ENCODE measurements at places on chromosomes 13 and 19.

DNA sequence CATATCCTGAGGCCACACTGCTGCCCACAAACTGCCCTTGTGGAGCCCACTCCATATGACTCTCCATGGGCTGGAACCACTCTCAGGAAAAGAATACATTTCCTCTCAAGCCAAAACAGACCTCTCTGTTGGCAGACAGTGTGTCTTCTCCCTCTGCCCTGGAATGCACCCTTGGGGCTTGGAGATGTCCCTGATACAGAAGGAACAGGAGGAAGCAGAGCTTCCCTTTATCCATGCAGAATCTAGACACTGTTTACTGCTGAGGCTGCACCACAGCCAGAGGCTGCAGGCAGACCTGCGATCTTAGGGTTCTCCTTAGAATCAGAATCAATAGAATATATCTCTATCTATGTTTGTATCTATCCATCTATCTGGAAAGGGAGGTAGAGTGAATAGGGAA lies 26.8 kb upstream of the CYP4F8 start:
- H3K36me3 ChIP-seq = no peaks in the 10 kb centered on the region
- H3K4me3 ChIP-seq = no peak overlapping the region
- no peaks in the 10 kb centered on the region for H3K4me1 ChIP-seq

DNA sequence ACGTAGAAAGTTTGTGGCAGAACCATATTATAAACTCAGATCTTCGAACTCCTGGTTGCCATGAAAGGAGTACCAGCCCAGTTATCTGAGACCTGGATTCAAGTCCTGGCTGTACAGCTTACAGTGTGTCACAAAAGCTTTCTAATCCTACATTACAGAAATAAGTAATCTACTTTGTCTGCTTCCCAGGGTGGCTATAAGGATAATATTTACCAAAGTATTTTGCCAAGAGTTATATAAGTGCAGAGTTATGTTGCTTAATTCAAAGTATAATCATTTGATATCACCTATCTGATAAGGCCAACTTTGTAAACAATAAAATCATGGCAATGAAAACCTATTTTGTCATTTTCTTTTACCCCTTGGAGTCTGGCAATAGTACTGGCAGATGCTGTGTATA lies 381.6 kb downstream of the NDFIP2 start:
- H3K27ac ChIP-seq = no peak overlapping the region
- H3K27me3 ChIP-seq = no peaks in the 10 kb centered on the region
- no peaks in the 10 kb centered on the region for H3K36me3 ChIP-seq
- no peak overlapping the region for H3K4me3 ChIP-seq
- no peak for DNase-seq
- H3K4me1 ChIP-seq = no peaks in the 10 kb centered on the region

- peak overlapping the region; percentile 32 for H3K27ac ChIP-seq
- H3K27me3 ChIP-seq = peaks cover 15% of the 10 kb centered on the region
- peaks cover 8% of the 10 kb centered on the region for H3K4me1 ChIP-seq
- DNase-seq = peak; percentile 49
- peaks cover 31% of the 10 kb centered on the region for H3K36me3 ChIP-seq
- H3K4me3 ChIP-seq = peak overlapping the region; percentile 99
Measured at GRCh38 chr19:58544591-58545285, 874 bp downstream of the TRIM28 start.

DNA sequence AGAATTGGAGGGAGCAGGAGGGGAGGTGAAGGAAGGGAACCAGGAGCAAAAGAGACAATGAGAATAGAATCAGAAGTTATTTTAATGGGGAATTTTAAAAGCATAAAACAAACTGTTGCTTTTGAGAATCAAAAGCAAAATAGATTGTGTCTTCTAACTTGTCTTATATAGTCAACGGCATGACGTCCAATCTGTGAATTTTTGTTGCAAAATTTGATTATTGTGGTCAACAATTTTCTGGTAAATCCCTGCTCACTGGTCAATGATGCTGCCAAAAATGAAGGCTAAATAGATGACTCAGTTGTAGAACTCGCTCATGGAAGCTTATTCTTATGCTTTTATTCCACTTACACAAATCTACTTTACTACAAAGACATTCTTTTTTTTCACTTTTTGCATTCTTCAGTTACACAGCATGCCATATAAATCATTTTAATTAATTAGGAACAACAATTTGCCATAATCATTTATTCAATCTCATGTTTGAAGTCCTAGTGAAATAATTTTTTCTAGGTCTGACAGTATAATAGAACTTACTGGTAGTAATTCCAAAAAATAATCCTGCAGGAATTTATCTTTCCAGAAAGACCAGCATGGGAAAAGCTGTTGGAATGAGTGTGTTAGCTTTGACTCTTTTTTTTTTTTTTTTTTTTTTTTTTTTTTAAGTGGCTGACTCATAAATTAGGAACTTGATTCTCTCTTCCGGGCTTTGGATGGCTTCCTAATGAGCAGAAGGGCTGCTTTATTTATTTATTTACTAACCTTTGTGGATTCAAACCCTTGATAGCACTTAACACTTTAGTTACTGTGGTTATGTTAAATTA lies 256.9 kb downstream of the SPRY2 start:
- no peaks in the 10 kb centered on the region for H3K36me3 ChIP-seq
- no peak overlapping the region for H3K4me3 ChIP-seq
- H3K27ac ChIP-seq = no peak overlapping the region
- DNase-seq = peak; percentile 28

GRCh38 chr13:26984337-26984736 lies 187.3 kb downstream of the USP12 start:
- H3K27me3 ChIP-seq = no peaks in the 10 kb centered on the region
- no peak overlapping the region for H3K4me3 ChIP-seq
- no peaks in the 10 kb centered on the region for H3K36me3 ChIP-seq
- H3K4me1 ChIP-seq = no peaks in the 10 kb centered on the region
- no peak overlapping the region for H3K27ac ChIP-seq

- H3K27ac ChIP-seq = no peak overlapping the region
- no peaks in the 10 kb centered on the region for H3K4me1 ChIP-seq
- no peak for DNase-seq
- H3K4me3 ChIP-seq = no peak overlapping the region
Measured at GRCh38 chr13:113559901-113560644, 24.5 kb upstream of the TFDP1 start.

DNA sequence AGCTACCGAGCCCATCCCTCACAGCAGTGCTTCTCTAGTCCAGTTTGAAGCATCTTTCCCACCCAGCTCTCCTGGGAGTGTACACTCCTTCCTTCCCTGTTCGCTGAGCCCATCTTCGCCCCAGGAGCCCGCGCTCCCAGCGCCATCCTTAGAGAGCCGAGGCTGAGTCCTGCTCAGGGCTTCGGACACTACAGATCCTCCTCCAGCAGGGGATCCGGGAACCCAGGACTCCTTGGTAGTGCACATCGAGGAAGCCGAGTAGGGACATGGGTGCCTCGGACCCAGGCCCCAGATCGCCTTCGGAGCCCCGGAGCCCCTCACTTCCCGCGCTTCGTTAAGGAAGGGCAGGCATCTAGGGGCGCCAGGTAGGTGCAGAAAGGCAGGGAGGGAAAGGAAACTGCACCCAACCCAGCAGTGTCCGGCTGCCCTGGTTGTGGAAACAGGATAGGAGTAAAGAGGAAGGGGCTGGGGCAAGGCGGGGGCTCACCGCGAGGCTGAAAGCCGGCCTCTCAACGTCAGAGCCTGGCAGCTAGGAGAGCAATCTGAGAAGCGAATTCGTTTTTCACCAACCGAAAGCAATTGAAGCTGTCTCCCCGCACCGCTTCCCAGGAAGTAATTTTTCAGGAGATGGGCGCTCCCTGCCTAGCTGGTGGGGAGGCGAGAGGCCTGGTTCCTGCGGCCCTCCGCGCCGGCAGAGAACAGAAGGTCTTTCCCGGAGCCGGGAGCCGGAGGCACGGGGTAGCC lies 1.0 kb downstream of the PDX1 start:
- H3K27me3 ChIP-seq = peaks cover 100% of the 10 kb centered on the region
- peaks cover 48% of the 10 kb centered on the region for H3K4me1 ChIP-seq
- DNase-seq = peak; percentile 52
- peak overlapping the region; percentile 50 for H3K4me3 ChIP-seq
- no peak overlapping the region for H3K27ac ChIP-seq

GRCh38 chr19:42497492-42498168 lies 30.7 kb downstream of the CEACAM1 start:
- no peaks in the 10 kb centered on the region for H3K27me3 ChIP-seq
- no peak for DNase-seq
- no peak overlapping the region for H3K27ac ChIP-seq
- no peak overlapping the region for H3K4me3 ChIP-seq

DNA sequence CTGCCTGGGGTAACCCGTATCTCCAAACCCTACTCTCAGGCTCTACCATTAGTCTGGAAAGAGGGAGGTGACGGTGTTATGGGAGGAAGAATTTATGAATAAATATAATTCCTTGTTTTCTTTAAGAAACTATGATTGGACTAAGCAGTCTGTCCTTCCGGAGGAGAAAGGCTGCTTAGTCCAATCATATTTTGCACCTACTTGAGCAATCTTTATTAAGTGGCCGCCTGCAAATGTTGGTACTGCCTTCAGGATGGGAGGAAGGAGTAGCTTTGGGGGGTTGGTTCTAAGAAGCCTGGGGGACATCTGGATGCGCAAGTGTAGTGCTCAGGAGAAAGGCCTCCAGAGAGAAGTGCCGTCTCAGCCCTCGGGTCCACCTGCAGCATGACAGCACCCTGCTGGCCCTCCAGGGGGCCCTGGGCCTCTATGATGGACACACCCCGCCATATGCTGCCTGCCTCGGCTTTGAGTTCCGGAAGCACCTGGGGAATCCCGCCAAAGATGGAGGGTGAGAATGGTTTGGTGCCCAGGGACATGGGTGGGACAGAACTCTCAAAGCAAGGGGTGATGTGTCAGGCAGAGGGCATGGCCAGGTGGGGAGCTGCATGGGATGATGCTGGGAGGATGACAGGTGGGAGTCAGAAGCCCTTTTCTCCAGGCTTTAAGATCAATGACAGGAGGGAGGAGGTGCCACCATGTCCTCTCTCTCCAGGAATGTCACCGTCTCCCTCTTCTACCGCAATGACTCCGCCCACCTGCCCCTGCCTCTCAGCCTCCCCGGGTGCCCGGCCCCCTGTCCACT lies 4.1 kb downstream of the ACP4 start:
- no peaks in the 10 kb centered on the region for H3K27me3 ChIP-seq
- H3K36me3 ChIP-seq = peaks cover 7% of the 10 kb centered on the region
- peaks cover 9% of the 10 kb centered on the region for H3K4me1 ChIP-seq
- H3K27ac ChIP-seq = no peak overlapping the region

DNA sequence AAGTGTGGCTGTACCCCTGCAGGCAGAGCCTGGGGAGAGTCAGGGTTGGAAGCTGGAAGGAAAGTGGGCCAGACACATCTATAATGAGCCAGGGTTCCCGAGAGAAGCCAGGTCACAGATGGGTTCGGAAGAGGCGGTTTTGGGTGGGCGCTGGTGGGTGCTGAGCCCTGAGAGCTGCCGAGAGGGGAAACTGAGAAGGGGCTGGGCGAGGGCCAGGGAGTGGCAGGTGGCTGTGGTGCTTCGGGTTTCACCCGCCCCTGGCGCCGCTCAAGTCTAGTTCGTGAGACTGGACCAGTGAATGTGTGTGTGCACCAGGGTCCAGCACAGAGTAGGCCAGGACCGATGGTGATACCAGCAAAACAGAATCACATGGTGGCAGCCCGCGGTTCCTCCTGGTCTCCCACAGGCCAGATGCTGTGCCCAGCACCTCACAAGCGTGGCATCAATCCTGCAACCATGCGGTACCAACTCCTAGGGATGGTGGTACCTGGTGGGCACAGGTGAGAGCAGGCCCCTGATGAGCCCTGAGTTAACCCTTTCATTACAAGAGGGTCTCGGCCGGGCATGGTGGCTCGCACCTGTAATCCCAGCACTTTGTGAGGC lies 1.8 kb upstream of the LRRC4B start:
- H3K36me3 ChIP-seq = no peaks in the 10 kb centered on the region
- peaks cover 34% of the 10 kb centered on the region for H3K27me3 ChIP-seq
- H3K4me3 ChIP-seq = no peak overlapping the region

DNA sequence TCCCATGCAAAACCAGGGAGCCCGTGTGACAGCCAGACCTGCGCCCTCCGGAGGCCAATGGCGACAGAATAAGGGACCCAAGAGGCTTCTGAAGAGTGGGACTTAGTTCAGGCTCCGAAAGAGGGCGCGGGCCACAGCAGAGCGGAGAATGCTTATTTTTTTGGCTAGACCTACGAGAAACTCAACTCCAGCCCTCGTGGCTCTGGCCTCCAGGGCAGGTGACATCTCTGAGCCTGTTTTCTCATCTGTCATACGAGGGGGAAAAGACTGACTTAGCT lies 23.0 kb downstream of the DPP9 start:
- H3K4me1 ChIP-seq = no peaks in the 10 kb centered on the region
- no peak overlapping the region for H3K27ac ChIP-seq
- DNase-seq = peak; percentile 46

- H3K36me3 ChIP-seq = no peaks in the 10 kb centered on the region
- no peaks in the 10 kb centered on the region for H3K27me3 ChIP-seq
- peaks cover 12% of the 10 kb centered on the region for H3K4me1 ChIP-seq
- no peak overlapping the region for H3K4me3 ChIP-seq
Measured at GRCh38 chr13:24180750-24181377, 20.3 kb downstream of the SPATA13 start.

DNA sequence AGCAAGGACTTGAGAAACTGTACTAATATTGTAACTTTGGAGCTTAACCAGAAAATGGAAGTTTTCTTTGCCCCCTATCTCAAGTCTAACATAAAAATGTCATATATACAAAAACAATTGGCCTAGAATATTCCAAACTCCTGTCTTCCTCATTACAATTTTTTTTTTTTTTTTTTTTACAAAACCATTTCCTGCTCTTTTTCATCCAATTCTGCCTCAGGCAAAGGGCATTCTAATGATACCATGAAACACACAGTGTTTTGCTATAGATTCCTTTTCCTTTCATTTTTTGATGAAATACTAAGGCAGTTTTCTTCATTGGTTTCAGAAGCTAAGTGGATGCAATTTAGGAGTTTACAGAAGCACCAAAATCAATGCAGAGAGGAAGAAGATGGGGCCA lies 119.7 kb downstream of the LHFPL6 start:
- no peak for DNase-seq
- H3K4me1 ChIP-seq = peaks cover 56% of the 10 kb centered on the region
- peak overlapping the region; percentile 72 for H3K27ac ChIP-seq
- 0 out of 2 replicates have a peak overlapping the region, but pooled peaks have one; percentile 12 for H3K4me3 ChIP-seq
- H3K27me3 ChIP-seq = no peaks in the 10 kb centered on the region

DNA sequence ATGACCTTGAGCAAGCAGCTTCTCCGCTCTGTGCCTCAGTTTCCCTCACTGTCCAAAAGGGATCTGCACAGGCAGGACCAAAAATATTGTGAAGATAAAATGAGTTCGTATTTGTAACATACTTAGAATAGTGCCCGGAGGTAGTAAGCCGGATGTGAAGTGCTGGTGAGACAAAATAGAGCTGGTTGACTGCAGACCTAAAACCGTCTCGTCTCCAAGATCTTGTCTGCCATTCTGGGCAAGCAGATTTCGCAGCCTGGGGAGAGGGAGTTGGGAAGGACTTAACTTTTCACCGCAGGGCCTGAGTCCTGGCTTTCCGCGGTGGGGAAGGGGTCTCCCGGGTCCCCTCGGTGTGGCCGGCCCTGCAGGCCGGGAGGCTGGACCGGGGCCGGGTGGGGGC lies 8.2 kb upstream of the BBC3 start:
- H3K27ac ChIP-seq = no peak overlapping the region
- H3K4me1 ChIP-seq = peaks cover 19% of the 10 kb centered on the region
- H3K4me3 ChIP-seq = peak overlapping the region; percentile 73
- H3K27me3 ChIP-seq = peaks cover 41% of the 10 kb centered on the region
- H3K36me3 ChIP-seq = no peaks in the 10 kb centered on the region
- peak; percentile 58 for DNase-seq
